HFFc6 (cell line): ENCODE measurements at places on chromosomes 1 and 21. TPM values are rescaled to one million over a fixed set of nuclear protein-coding genes. Genes with fewer than 3 reads are reported as not detected.
A peak's percentile ranks its signal among the peaks of the same experiment; 100 is the strongest.

DNA sequence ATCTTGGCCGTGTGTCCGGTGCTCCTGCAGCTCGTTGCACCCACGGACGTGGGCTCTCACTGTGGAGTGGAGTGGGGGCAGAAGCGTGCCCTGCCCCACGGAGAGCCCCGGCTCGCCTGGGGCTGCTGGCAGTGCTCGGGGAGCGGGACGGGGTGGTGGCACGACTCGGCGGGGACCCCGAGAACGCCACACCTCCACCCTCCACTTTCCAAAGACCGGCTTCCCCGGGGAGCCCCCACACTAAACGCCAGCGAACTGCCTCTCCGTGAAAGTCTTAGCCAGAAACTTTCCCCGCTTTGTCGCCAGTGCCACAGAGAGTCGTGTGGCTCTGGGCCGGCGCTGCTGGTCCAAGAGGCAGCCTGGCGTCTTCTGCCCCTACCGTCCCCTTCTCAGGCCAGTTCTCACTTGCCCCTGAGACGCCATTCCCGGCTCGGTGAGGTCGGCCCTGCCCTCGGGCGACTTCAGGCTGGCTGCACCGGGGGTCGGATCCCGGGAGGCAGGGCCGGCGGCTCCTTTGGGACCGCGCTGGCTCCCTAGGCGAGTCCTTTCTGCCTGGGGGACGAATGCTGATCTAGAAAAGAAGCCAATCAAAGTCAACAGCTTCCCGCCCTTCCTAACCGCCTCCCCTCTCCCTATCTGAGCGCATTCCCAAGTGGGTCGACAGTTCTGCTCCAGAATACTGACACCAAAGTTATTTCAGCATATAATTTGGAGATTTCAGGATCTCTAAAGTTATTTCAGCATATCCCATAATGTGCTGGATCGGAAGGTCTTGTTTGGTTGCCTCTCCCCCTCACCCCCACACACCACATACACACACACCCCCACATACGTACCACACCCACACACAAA is 2.6 kb upstream of the SAMD13 start:
- H3K27ac ChIP-seq: peak overlapping the region; percentile 89
- peak overlapping the region; percentile 89 for H3K4me3 ChIP-seq
- no peak for DNase-seq
- H3K4me1 ChIP-seq: peaks cover 71% of the 10 kb centered on the region
- H3K27me3 ChIP-seq: no peaks in the 10 kb centered on the region; the same call in 1 of the 2 replicates

GRCh38 chr1:31712630-31713029 is 8.8 kb upstream of the COL16A1 start:
- no peaks in the 10 kb centered on the region for H3K36me3 ChIP-seq
- H3K4me3 ChIP-seq: peak overlapping the region; percentile 80
- H3K27me3 ChIP-seq: no peaks in the 10 kb centered on the region; the same call in 1 of the 2 replicates
- H3K27ac ChIP-seq: peak overlapping the region; percentile 90
- peak; percentile 95 for DNase-seq
- peaks cover 77% of the 10 kb centered on the region for H3K4me1 ChIP-seq

- DNase-seq: peak; percentile 45
- H3K4me1 ChIP-seq: no peaks in the 10 kb centered on the region
- no peak overlapping the region for H3K4me3 ChIP-seq
- H3K36me3 ChIP-seq: no peaks in the 10 kb centered on the region
- no peaks in the 10 kb centered on the region for H3K27me3 ChIP-seq
Observed at GRCh38 chr21:22791986-22792560, 1793.9 kb downstream of the NCAM2 start.

GRCh38 chr1:232904131-232904530 is 46.3 kb upstream of the NTPCR start:
- DNase-seq: no peak
- H3K4me1 ChIP-seq: no peaks in the 10 kb centered on the region
- H3K27ac ChIP-seq: no peak overlapping the region
- H3K27me3 ChIP-seq: peaks cover under 1% of the 10 kb centered on the region; the same call in 1 of the 2 replicates
- no peaks in the 10 kb centered on the region for H3K36me3 ChIP-seq

DNA sequence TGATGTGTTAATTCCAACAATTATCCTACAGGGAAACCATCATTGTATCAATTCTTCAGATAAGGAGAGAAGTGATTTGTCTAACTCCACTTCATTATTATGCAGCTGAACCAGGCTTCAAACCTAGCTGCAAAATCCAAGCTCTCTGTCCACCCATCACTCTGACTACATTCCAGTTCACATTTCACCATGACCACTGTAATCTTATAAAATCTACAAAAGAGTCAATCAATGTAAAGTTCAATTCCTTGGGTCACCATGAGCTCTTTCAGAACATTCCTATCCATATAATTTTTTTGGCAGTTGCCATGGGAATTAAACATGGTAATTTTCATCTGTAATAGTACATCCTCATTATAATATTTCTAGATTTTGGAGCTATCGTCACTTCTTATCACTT is 100.9 kb downstream of the PLPPR5 start:
- 0 out of 2 replicates have a peak overlapping the region, but pooled peaks have one; percentile 13 for H3K4me3 ChIP-seq
- H3K27ac ChIP-seq: peak overlapping the region; percentile 78
- H3K27me3 ChIP-seq: 0 out of 2 replicates have a peak, but pooled peaks cover 2% of the 10 kb centered on the region
- DNase-seq: no peak
- no peaks in the 10 kb centered on the region for H3K36me3 ChIP-seq

DNA sequence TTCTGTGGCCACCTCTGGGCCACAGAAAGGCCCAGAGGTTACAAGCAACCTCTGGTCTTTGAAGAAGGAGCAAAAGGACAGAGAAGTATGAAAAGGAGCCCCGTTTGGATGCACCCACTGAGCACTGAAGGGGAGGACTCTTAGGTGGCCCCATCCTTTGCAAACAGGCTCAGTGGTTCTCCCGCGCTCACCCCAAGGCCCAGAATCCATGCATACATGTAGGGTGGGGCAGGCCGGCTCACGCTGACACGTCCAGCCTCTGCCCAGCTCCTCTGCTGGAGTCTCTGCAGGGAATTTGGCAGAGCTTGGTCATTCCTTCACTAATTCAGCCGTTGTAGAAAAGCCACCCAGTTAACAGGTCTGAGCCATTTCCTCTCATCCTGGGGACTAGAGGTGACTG is 61.3 kb upstream of the AJAP1 start:
- no peaks in the 10 kb centered on the region for H3K4me1 ChIP-seq
- no peak overlapping the region for H3K27ac ChIP-seq
- H3K4me3 ChIP-seq: no peak overlapping the region
- DNase-seq: no peak
- no peaks in the 10 kb centered on the region for H3K36me3 ChIP-seq

FBXO2 gene
- 0.71 to 2.5 TPM (median 1.1 TPM) in 3 replicates for total RNA-seq

VHLL gene
- total RNA-seq: not detected in 3 replicates

- H3K4me1 ChIP-seq: peaks cover 61% of the 10 kb centered on the region
- H3K4me3 ChIP-seq: no peak overlapping the region
- H3K27ac ChIP-seq: peak overlapping the region; percentile 32; the same call in 1 of the 2 replicates
- H3K36me3 ChIP-seq: peaks cover 7% of the 10 kb centered on the region; the same call in 1 of the 2 replicates
- H3K27me3 ChIP-seq: no peaks in the 10 kb centered on the region
Observed at GRCh38 chr21:27564684-27565301, 597.9 kb upstream of the ADAMTS5 start.

- H3K27ac ChIP-seq: no peak overlapping the region
- H3K4me1 ChIP-seq: peaks cover under 1% of the 10 kb centered on the region
- DNase-seq: no peak
- H3K36me3 ChIP-seq: no peaks in the 10 kb centered on the region
- peaks cover 33% of the 10 kb centered on the region for H3K27me3 ChIP-seq
Observed at GRCh38 chr1:205332015-205332791, 10.7 kb upstream of the NUAK2 start.

ADAMTS5 gene
- 5.8 to 12.1 TPM (median 6.9 TPM) in 3 replicates for total RNA-seq

- H3K36me3 ChIP-seq: no peaks in the 10 kb centered on the region; the same call in 1 of the 2 replicates
- peak overlapping the region; percentile 96 for H3K4me3 ChIP-seq
- peak overlapping the region; percentile 98 for H3K27ac ChIP-seq
- no peaks in the 10 kb centered on the region; the same call in 1 of the 2 replicates for H3K27me3 ChIP-seq
- DNase-seq: peak; percentile 49
Observed at GRCh38 chr1:46246548-46247435, 771 bp upstream of the RAD54L start.

FAM177B gene
- total RNA-seq: not detected in 3 replicates

- H3K27ac ChIP-seq: no peak overlapping the region
- DNase-seq: no peak
- no peak overlapping the region for H3K4me3 ChIP-seq
- H3K36me3 ChIP-seq: no peaks in the 10 kb centered on the region
- peaks cover 8% of the 10 kb centered on the region for H3K27me3 ChIP-seq
- peaks cover 13% of the 10 kb centered on the region for H3K4me1 ChIP-seq
Observed at GRCh38 chr1:17533201-17533600, 6.3 kb upstream of the ARHGEF10L start.

- H3K36me3 ChIP-seq: peaks cover 5% of the 10 kb centered on the region; the same call in 1 of the 2 replicates
- DNase-seq: no peak
- H3K27me3 ChIP-seq: peaks cover 17% of the 10 kb centered on the region
- H3K4me1 ChIP-seq: peaks cover 6% of the 10 kb centered on the region; the same call in 1 of the 2 replicates
- no peak overlapping the region for H3K27ac ChIP-seq
Observed at GRCh38 chr1:230427094-230427876, 1.2 kb upstream of the PGBD5 start.

GRCh38 chr1:39609618-39610331 is 29.7 kb downstream of the HEYL start:
- no peak overlapping the region for H3K27ac ChIP-seq
- peak; percentile 19 for DNase-seq
- H3K36me3 ChIP-seq: no peaks in the 10 kb centered on the region
- no peak overlapping the region for H3K4me3 ChIP-seq
- peaks cover 20% of the 10 kb centered on the region for H3K27me3 ChIP-seq

- no peaks in the 10 kb centered on the region for H3K36me3 ChIP-seq
- H3K4me3 ChIP-seq: no peak overlapping the region
- DNase-seq: no peak
- no peaks in the 10 kb centered on the region for H3K27me3 ChIP-seq
Observed at GRCh38 chr1:221188458-221188857, 309.2 kb downstream of the HLX start.

GRCh38 chr1:22127731-22128130 is 15.2 kb downstream of the WNT4 start:
- no peak overlapping the region for H3K27ac ChIP-seq
- no peak overlapping the region for H3K4me3 ChIP-seq
- peaks cover 13% of the 10 kb centered on the region for H3K4me1 ChIP-seq
- H3K36me3 ChIP-seq: no peaks in the 10 kb centered on the region

DNA sequence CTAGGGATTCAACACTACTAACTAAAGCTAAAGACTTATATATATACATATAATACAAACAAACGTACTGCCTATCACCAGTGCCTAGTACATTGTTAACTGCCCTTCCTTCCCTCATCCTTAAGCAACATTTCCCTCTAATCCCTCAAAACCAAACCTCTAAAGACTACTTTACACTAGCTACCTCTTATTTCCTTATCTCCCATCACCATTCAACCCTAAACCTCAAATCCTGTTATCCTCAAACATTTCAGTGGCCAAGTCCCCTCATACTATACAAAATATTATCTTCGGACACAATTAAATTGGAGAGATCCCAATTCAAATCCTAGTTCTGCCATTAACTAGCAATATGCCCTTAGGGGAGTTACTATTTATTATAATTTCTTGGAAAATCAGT is 3.7 kb downstream of the SCAF4 start:
- no peak overlapping the region for H3K27ac ChIP-seq
- H3K4me1 ChIP-seq: peaks cover 14% of the 10 kb centered on the region
- no peaks in the 10 kb centered on the region for H3K27me3 ChIP-seq
- H3K36me3 ChIP-seq: no peaks in the 10 kb centered on the region; the same call in 1 of the 2 replicates

- DNase-seq: no peak
- H3K4me1 ChIP-seq: no peaks in the 10 kb centered on the region
- H3K27ac ChIP-seq: no peak overlapping the region
- no peak overlapping the region for H3K4me3 ChIP-seq
Observed at GRCh38 chr1:50893466-50893865, 66.6 kb downstream of the FAF1 start.

GRCh38 chr1:167678422-167678821 is 43.4 kb upstream of the MPZL1 start:
- H3K4me3 ChIP-seq: no peak overlapping the region
- no peaks in the 10 kb centered on the region for H3K36me3 ChIP-seq
- no peak overlapping the region for H3K27ac ChIP-seq
- peaks cover 36% of the 10 kb centered on the region for H3K27me3 ChIP-seq

DNA sequence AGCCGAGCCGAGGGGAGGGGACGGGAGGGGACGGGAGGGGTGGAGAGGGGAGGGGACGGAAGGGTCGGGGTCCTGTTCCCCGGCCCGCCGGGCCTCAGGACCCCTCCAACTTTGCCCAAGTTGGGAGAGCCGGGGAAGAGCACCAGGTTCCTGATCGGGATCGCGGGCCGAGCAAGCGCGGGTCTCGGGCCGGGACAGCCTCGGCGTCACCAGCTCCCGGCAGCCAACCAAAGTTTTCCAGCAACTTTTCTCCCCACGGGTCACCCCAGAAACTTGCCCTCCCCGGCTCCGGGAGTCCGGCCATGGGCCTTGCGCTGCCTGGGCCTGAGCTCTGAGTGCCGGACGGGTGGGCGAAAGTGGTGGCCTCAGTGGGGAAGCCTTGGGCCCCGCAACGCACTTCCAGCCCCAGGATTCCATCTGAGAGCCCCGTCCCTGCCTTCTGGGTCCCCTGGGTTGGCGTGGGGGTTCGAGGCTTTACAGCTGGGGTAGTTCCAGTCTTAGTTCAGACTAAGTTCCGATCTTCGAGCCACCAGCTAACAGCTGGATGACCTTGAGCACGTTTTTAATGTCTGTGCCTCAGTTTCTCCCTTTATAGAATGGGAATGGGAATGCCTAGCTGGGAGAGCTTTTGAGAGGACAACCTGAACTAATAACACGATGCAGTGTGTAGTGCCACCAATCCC is 458 bp downstream of the ZC3H12A start:
- peak overlapping the region; percentile 89 for H3K4me3 ChIP-seq
- DNase-seq: peak; percentile 51
- peaks cover 81% of the 10 kb centered on the region for H3K4me1 ChIP-seq
- H3K27me3 ChIP-seq: no peaks in the 10 kb centered on the region; the same call in none of the 2 replicates
- peak overlapping the region; percentile 100 for H3K27ac ChIP-seq

CELA3B gene
- not detected in 3 replicates for total RNA-seq

- no peak for DNase-seq
- H3K27ac ChIP-seq: no peak overlapping the region
- H3K4me1 ChIP-seq: no peaks in the 10 kb centered on the region; the same call in 1 of the 2 replicates
- no peaks in the 10 kb centered on the region; the same call in 1 of the 2 replicates for H3K27me3 ChIP-seq
- no peaks in the 10 kb centered on the region for H3K36me3 ChIP-seq
- no peak overlapping the region for H3K4me3 ChIP-seq
Observed at GRCh38 chr1:239617731-239618130, 231.4 kb downstream of the CHRM3 start.

- peaks cover 9% of the 10 kb centered on the region; the same call in 1 of the 2 replicates for H3K27me3 ChIP-seq
- H3K27ac ChIP-seq: no peak overlapping the region
- H3K4me1 ChIP-seq: peaks cover 24% of the 10 kb centered on the region
- no peaks in the 10 kb centered on the region for H3K36me3 ChIP-seq
Observed at GRCh38 chr1:154465621-154466195, 36.3 kb upstream of the TDRD10 start.

GRCh38 chr1:212233321-212233720 is 51.9 kb upstream of the PPP2R5A start:
- DNase-seq: no peak
- peak overlapping the region; percentile 51; the same call in 1 of the 2 replicates for H3K27ac ChIP-seq
- no peak overlapping the region for H3K4me3 ChIP-seq
- peaks cover 56% of the 10 kb centered on the region for H3K4me1 ChIP-seq

GRCh38 chr1:2322065-2322571 is 69.2 kb downstream of the MORN1 start:
- H3K36me3 ChIP-seq: no peaks in the 10 kb centered on the region; the same call in 1 of the 2 replicates
- H3K27me3 ChIP-seq: peaks cover 8% of the 10 kb centered on the region
- peak overlapping the region; percentile 45 for H3K4me3 ChIP-seq
- DNase-seq: peak; percentile 87
